D341Med (cell line): ENCODE measurements at places on chromosomes 11 and 22.
A peak's percentile ranks its signal among the peaks of the same experiment; 100 is the strongest.

DNA sequence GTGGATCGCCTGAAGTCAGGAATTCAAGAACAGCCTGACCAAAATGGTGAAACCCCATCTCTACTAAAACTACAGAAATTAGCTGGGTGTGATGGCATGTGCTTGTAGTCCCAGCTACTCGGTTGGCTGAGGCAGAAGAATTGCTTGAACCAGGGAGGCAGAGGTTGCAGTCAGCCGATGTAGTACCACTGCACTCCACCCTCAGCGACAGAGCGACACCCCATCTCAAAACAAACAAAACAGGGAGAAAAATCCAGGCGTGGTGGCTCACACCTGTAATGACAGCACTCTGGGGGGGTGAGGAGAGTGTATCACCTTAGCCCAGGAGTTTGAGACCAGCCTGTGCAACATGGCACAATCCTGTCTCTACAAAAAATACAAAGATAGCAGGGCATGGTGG lies 802.3 kb upstream of the ARHGAP42 start:
- no peak for DNase-seq

DNA sequence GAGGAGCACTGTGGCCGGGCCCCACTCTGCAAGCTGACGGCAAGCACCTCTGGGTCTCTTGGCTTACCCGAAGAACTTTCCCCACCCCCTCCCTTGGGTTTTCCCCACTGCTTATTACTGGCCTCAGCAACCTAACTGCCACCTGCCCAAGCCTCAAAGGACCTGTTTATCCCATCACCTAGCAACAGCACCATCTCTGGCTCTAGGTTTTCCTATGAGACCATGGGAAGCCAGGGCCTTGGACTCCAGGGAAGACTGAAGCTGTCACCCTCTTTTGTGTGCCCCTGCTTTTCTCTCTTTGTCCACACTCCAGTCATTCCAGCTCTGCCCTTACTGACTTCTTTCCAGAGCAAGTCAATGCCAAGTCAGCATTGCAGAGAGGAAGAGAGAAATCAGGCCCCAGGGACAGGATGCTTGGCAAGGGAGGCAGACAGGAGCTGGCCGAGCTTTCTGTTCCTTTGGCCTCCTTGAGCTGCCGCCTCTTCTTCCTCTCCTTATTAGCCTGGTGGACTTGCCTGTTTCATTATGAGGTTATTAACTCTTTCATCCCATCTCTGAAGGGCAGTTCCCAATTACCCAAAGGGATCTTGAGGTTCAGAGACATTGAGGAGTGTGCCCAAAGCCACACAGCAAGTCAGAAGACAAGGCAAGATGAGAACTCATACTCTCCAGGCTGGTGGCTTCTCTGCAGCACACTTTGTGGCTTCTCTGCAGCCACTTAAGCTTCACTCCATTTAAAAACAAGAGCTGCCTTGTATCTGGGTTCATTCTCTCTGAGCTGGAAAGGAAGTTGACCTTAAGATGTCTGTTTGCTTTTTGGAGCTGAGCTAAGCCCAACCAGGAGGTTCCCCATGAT lies at the start of gene SMIM35:
TSS of gene SMIM35 (minus strand) at position 51 of the 856 bp plus-strand sequence. CDS start 206 bp downstream, outside the sequence.
- DNase-seq: no peak

DNA sequence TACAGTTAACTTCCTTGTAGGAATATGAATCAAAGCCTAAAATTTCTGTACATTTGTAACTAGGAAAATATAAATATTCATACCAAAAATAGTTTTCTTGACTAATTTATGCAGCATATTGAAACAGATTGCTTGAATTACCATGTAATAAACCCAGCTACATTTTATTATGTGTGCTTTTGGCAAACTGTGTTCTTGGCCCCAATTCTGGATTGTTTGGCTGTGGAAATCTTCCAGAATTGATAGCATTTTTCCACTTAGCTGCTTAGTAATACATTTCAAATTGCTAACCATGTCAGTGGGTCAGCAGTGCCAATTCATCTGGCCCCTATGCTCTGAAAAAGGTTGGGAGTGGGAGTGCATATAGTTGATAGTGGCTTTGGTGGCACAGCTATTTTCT lies 32.3 kb downstream of the PDHX start:
- DNase-seq: no peak

- DNase-seq: no peak
These were observed 1134.1 kb upstream of the CCDC90B start for GRCh38 chr11:84420271-84420670.

GRCh38 chr11:91825777-91826176 lies 398.8 kb upstream of the FAT3 start:
- no peak for DNase-seq

DNA sequence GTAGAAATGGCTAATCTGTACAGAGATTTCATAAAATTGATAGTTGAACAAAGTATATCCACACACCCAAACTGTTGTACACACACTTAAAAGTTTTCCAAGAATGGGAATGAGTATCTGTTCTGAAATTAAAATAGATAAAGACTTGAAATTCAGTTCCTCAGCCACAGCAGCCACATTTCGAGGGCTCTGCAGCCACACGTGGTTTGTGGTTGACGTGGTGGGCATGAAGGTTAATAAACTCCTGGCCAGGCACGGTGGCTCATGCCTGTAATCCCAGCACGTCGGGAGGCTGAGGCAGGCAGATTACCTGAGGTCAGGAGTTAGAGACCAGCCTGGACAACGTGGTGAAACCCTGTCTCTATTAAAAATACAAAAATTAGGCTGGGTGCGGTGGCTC lies 24.0 kb downstream of the TPST2 start:
- no peak for DNase-seq

- peak; percentile 25 for DNase-seq
These were observed 42.5 kb downstream of the SBF1 start for GRCh38 chr22:50432131-50432876.

- no peak for DNase-seq
These were observed 22.1 kb upstream of the IGLL5 start for GRCh38 chr22:22865311-22866072.

DNA sequence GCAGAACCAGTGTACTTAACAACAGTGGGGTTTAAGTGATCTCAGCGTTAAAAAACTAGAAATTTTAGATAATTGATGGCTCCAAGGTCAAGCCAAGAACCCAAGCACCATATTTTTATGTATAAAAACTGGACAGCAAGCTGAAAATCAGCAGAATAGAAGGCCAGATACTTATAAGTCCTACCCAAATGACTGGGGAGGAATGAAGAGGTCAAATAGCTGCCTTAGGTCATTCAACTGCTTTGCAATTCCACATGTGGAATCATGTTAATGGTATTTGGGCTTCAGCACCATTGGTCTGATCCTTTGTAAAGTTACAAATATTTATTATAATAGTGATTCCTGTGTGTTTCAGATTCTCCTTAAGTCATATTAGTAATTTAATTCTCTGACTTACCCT lies 108.4 kb downstream of the FAT3 start:
- no peak for DNase-seq

DNA sequence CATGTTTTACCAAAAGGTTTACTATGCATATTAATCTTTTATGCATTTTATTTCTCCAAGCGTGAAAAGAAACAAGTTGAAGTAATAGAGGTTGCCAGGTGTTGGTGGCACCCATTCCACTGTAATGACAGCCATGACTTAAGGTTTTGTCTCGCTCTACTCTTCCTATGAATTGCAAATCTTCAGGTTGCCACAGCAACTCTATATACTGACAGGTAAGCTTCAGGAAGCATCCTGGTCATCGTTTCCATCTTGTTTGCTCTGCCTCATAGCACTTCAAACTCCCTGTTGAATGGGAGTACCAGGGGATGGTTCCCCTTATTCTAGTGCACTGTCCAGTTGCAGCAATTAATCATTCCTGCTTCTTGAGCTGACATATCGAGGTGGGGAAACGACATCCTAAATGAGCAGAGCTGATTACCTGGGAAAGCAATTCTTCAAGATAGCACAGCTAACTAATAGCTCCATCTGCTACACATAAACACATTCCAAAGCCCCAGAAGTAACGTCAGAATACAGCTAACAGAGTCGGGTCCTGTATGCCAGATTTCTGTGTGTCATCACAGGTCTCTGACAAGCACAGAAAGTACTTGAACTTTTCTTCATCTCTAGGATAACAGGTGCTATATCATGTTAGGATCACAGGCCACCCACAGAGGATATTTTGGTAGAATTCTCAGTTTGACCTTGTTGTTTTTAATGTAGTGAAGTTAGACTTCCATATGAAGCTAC lies 80.3 kb downstream of the CADM1 start:
- DNase-seq: no peak

DNA sequence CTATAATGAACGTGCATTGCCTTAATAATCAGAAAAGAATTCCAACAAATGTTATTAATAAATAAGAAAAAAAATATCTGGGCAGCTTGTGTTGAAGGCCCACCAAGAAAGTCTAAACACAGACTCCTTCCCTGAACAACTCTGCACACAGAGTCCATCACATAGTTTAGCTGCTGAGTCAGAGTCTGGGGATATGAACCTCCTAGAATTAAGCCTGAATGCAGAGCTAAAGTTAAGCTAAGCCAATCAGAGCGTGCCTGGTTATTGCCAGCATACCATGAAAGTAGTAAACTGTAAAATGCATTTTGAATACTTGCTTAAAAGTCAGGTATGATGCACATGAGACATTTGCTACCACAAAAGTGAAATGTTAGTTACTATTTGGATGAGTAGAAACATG lies 25.6 kb upstream of the TENM4 start:
- DNase-seq: no peak

DNA sequence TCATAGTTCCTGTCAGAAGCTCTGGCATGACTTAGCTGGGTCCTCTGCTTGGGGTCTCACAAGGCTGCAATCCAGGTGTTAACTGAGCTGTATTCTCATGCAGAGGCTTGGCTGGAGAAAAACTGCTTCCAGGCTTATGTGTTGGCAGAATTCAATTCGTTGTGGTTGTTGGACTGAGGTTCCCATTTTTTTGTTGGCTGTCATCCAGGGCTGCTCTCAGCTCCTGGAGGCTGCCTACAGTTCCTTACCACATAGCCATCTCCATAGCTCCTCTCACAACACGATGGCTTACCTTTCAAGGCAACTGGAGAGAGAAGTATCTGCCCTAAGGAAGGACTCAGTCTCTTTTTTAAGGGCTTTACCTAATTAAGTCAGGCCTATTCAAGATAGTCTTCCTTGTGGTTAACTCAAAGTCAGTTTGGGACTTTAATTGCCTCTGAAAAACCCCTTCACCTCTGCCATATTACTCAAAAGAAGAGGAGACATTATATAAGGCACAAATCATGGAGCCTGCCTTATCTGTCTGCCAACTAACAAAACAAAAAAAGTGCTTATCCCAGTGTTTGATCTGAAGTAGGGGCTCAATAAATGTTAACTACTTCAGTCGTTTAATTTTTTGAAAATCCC lies 35.2 kb downstream of the OR2AG2 start:
- no peak for DNase-seq

DNA sequence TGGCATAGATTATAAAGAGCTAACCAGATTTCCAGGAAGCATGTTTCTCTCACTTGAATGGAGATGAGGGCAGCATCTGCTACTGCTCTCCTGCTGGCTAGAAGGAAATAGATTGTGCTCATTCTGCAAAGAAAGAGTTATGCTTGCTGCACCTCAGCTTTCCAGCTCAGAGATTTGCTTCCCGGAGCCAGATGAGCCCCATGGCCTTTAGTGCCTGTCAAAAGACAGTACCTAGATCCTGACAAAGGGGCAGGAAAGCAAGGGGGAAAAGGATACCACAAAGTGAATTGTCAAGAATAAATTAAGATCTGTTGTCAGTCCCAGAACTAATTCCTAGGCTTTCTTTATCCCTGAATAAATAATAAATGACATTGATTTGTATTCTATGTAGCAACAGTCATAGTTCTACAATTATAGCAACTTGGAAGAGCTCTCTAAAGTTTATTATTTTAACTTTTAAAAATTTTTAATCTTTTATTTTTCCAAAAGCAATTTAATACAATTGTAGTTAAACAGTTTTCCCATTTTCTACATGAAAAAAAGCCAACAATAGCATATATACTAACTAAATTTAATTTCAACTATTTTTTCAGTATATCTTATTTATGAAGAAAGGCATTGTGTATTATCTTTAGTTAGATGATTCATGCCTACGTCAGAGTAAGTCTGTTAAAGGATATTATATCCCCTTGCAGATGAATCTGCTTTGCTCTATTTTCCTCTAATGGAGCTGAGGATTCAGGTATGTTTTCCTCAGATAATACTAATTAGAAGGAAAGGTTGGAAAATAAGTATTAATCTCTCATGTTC lies 306.1 kb upstream of the DDI1 start:
- no peak for DNase-seq

DNA sequence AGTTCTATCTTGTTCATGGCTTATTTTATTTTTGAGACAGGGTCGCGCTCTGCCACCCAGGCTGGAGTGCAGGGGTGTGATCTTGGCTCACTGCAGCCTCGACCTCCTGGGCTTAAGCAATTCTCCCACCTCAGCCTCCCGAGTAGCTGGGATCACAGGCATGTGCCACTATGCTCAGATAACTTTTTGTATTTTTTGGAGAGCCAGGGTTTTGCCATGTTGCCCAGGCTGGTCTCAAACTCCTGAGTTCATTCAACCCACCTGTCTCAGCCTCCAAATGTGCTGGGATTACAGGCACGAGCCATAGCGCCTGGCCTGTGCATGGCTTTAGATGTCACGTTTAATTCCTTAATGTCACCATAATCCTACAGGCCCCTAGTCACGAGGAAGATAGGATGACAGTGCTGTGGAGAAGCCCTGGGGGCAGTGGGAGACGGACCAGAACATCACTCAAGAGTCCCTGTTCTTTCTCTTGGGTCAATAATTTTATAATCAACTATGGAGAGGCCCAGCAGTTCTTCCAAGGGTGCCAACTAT lies 99.5 kb downstream of the RDX start:
- no peak for DNase-seq

GRCh38 chr11:43686207-43686606 lies 5.7 kb downstream of the HSD17B12 start:
- DNase-seq: no peak

- peak; percentile 65 for DNase-seq
These were observed 450 bp upstream of the BCL2L13 start for GRCh38 chr22:17638182-17638431.

- DNase-seq: no peak
These were observed 65.8 kb downstream of the PACSIN2 start for GRCh38 chr22:42949159-42949558.

DNA sequence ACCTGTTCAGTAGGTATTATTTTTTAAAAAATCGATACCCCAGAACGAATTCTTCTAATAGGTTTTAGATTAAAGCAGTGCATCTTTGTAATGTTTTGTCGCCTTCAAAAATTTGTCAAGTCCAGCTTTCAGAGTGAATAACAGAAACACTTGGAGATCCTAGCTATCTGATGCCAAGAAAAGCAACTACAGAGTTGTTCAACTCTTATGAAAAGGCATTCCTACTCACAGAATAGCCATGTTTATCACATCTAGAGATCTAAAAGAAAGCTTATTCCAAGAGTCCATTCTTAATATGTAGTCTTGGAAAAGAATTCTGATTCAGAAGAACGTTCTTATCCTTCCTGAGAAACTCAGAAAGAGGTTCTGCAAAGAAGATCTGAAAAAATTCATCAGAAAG lies 268.5 kb downstream of the TTC28 start:
- DNase-seq: no peak

- no peak for DNase-seq
These were observed 28.5 kb upstream of the CCDC34 start for GRCh38 chr11:27391331-27392015.

GRCh38 chr22:42947211-42947990 lies 67.5 kb downstream of the PACSIN2 start:
- DNase-seq: peak; percentile 64

- DNase-seq: no peak
These were observed 38.9 kb upstream of the CCDC89 start for GRCh38 chr11:85724748-85725465.

- no peak for DNase-seq
These were observed 114.0 kb downstream of the ABTB2 start for GRCh38 chr11:34243600-34244464.
